NCI-H510A (cell line): ENCODE measurements at places on chromosomes 2 and 18.

DNA sequence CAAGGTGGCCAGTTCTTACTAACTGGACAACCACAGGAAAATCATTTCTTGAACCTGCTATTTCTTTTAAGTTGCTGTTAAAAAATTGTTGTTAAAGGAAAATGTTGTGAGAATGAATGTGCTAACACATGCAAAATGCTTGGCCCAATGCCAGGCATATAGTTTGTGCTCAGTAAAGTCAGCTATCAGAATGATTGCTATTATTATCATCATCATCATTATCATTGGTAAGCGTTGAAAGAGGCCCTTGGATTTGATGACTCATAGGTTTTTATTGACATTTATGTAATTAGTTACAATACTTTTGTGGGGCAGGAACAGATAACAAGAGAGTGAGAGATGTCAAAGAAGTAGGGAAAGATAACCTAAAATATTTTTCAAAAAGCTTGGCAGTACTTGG, 394.2 kb upstream of the ZEB2 start:
- no peak for DNase-seq

DNA sequence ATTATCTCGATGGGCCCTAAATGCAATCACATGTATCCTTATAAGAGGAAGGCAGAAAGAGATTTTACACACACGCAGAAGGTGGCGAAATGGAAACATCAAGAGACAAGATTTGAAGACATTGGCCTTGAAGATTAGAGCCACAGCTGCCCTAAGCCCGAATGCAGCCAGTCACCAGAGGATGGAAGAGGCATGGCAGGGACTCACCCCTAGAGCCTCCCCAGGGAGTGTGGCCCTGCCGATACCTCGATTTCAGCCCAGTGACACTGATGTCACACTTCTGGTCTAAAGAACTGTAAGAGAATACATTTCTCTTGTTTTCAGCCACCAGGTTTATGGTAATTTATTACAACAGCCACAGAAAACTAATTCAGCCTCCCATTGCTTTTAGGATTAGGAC, 17.4 kb downstream of the TTC39C start:
- no peak for DNase-seq

DNA sequence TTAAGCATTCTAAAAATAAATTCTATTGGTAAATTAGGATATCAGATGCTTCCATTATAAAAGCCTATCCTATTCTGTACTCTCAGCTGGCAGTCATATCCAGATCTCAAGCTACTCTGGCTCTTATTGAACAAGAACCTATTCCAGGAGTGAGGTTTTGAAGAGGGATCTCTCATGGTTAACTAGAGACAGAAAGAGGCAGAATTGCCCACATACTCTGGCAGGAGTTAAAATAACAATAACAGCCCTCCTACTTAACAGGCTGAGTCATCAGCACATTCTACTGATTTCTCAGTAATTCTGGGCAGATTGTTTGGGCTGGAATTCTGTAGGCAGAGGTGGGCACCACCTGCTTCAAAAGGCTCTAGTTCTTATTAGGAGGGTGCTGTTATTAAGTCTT, 142.0 kb upstream of the UNC80 start:
- no peak for DNase-seq

GRCh38 chr2:52976143-52976949, 791.3 kb upstream of the CHAC2 start:
- DNase-seq: no peak

GRCh38 chr2:63642946-63643345, 54.2 kb downstream of the MDH1 start:
- no peak for DNase-seq

DNA sequence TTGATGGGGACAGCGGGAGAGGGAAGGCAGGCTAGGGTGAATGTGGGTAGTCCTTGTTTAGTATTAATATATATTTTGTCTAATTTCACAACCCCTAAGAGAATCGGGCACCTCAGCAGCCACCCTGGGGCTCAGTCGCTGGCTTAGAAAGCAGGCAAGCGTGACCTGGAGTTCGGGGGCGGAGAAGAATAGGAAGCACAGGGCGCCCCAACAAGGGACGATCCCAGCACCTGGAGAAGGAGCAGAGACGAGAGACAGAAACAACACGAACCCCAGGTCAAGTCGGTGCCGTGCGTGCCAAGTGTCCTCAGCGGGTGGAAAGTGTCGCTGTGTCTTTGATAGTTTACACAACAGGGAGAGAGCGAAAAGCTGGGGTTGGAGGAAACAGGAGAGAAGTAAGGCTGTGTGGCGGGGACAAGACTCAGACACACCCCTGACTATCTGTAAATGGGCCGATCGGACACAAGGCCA, 95.4 kb downstream of the NFATC1 start:
- DNase-seq: no peak

DNA sequence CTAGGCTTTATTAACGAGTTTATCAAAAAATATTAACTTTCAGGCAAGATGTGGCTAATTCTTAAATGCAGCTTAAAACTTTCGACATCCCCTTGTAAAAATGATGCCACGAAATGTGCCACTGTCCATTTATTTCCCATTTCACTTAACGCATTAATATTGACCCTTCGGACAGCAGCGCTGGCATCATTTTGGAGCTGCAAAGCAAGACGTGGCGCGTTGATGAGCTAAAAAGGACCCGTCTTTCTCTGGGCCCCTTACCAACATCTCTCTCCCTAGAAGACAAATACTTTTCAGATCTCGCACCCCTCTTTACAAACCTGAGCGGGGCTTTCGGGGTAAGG, 367.9 kb downstream of the MTX2 start:
- no peak for DNase-seq

GRCh38 chr2:224645722-224646121, 60.6 kb upstream of the CUL3 start:
- DNase-seq: no peak

- no peak for DNase-seq
These were observed 27.9 kb downstream of the MGAT4A start for GRCh38 chr2:98702858-98703620.

DNA sequence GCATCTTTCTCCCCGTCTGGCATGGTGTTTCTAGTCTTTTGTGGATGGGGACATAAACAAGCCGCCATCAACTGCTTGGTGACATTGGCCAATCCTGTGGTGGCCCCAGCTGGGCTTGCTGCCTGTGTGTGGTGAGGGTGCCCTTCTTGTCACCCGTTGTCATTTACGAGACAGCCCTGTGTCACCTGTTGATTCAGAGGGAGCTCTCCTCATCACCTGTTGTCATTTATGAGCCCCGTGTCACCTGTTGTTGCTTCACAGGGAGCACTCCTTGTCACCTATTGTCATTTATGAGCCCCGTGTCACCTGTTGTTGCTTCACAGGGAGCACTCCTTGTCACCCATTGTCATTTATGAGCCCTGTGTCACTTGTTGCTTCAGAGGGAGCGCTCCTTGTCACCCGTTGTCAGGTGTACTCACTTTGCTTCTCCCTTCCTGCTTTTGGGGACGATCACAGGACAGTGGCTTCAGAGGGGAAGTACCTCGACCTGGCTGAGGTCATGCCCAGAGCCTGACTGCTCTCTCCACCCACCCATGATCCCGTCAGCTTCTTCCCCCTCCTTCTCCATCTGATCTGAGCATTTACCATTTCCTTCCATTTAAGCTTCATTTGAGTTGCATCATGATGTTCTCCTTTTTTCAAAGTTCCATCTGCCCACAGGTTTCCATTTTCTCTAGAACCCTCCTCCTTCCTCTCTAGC, 29.1 kb downstream of the HPCAL1 start:
- peak; percentile 63 for DNase-seq

DNA sequence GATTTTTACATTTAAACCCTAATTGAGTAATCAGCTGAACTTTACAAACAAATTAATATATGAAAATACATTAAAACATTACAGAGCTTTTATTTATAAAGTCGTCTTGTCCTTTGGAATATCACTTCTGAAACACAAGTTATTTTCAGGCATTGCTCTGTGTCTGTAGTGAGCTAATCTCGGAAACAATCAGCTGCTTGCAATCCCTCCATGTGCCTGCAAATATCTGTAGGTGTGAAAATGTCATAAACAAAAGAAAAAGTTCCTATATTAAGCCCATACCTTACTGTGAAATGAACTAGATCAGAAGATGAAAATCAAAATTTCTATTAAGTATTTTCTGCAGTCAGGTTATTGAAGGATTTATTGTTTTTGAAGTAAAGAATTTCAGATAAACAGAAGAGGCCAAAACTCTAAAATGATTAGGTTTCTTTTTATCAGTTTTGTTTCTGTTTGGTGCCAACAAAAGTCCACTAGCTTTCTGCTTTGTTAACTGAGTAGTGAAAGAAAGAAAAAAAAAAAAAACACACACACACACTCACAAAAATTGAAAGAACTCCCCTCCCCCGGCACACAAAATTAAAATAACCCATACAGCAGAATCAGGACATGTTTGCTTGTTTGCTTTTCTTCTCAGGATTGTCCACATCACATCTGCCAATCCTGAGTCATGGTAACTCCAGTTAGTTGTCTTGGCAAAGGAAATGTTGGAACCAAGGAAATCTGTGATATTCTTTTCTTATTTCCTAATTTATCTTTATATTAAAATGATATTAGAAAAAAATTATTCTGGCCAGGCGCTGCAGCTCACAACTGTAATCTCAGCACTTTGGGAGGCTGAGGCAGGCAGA, 627.0 kb upstream of the SLC39A10 start:
- no peak for DNase-seq

DNA sequence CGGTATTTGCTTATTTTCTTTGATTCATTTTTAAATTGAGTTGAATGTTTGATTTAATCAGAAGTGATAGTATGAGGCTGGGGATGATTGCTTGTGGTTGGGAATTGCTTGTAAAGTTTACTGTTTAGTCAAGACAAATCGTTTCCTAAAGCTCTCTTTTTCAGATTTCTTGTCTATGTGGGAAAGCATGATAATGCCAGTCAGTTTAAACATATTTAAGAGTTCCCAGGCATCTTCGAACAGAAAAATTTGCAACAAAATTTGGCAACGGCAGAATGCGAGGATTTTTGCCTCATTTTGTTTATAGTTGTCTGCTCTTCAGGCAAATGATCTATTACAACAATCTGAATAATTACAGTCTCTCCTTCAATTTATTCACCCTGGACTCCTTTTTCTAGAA, 22.5 kb downstream of the EPAS1 start:
- no peak for DNase-seq
